ENCODE measurements at places on chromosomes 7 and 10.

DNA sequence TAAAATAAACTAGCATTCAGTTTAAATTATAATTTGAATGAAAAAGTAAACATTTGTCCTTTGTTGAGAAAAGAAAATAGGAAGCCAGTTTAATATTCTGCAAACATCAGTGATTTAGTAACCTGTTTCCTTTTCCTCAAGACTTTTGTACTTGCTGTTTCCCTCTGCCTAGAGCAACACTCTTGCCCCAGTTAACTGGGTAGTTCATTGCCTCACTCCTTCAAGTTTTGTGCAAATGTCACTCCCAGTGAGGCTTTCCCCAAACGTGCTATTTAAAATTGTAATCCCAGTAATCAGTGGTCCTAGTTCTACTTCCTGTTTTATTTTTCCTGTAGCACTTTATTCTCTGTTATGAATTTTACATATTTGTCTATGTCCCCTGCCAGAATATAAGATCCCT is 23.8 kb downstream of the DLD start:
- no peak for DNase-seq

DNA sequence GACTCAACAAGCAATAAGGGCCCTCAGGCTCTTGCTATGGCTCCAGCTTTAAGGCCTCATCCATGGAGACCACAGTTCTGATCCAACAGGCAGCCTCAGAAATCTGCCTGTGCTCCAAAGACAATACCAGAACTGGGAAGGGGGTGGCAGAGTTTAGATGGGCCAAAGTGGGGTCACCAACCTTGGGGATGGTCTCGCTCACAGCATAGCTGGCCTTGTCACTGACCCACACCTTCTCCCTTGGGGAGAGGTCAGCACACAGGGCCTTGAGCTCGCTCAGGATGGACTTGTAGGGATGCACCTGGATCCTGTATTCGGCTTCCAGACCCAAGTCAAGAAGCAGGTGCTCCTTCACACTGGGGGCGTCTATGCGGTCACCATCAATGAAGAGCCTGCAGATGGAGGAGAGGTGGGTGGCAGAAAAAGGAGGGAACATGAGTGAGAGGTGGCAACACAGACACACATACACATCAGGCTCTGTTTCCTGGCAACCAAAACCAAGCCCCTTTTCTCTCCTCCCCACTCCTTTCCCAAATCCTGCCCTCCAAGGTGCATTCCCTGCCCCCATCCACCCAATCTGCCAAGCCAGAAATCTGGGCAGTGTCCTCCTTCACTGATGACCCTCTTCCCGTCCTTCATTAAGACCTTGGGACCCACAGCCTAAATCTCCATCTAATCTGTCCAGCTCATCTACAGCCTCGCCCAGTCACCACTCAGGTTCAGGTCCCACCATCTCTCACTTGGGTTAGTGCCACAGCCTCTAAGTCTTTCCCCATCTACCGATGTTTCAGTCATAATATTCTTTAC is 40.9 kb downstream of the XPNPEP1 start:
- DNase-seq: no peak

- no peak for DNase-seq
These were observed 241.0 kb upstream of the PRSS1 start for GRCh38 chr7:142508251-142508650.

DNA sequence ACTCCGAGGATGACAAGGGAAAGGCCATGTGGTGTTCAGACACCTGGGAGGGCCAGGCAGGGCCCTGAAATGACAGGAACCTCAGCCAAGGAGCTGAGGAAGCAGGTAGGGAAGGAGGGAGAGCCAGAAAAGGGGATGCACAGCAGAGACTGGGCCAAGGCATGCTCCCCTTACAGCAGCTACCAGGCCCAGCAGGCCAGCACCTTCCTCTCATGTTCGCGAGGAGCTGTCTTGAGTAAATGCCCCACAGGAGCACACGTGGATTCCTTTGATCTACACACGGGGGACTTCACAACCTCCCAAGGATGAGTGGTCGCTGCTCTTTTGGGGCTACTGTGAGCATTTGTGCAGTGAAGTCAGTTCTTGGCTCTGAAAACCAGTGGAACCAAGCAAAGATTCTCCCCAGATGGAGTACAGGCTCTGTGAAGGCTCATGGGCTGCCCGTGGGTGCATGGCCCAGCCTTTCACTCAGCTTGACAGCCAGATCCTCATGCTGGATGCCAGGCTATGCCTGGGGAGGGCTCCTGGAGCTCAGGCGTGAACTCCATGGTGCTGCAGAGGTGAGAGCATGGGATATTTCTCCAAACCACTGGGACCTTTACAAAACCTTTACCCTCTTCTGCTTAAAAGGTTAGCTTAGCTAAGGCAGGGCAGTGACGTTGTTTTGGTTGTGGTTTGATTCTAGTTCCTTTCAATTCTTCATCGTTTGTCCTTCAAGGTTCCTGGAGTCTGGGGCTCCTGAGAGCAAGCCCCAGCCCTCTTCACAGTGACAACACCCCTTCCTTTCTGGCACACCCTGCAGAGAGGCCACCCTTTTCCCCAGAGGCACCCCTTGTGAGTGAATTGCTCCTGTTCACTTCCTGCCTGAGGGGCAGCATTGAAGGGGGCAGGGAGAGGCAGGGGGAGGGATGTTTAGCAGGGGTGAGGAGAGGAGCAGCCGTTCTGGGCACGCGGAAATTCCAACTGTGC is 74.2 kb upstream of the ZPBP start:
- no peak for DNase-seq

- DNase-seq: no peak
These were observed 10.0 kb downstream of the HKDC1 start for GRCh38 chr10:69230128-69230527.

DNA sequence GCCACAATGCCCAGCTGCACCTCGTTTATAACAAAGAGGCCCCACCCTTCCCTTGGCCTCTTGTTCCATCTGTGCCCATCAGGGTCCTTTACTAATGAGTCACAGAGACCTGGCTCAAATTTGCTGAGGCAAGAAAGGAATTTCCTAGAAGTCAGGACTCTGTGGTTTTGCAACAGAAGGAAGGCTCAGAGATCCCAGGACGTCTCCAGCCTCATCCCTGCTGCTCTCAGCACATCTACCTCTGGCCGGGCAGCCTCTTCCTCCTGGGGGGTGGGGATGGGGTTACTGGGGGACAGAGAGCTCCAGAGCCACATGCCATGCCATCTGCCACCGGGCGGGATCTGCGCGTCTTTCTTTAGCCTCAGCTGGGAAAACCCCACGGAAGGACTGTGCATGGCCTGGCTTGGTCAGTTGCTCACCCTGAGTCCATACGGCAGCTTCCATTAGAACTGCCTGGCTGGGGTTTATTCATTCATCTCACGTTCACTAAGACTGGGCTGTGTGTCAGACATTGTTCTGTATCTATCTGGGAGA is 41.9 kb upstream of the PSMG3 start:
- DNase-seq: peak; percentile 64

- DNase-seq: no peak
These were observed 1.9 kb downstream of the FOXK1 start for GRCh38 chr7:4683884-4684565.

DNA sequence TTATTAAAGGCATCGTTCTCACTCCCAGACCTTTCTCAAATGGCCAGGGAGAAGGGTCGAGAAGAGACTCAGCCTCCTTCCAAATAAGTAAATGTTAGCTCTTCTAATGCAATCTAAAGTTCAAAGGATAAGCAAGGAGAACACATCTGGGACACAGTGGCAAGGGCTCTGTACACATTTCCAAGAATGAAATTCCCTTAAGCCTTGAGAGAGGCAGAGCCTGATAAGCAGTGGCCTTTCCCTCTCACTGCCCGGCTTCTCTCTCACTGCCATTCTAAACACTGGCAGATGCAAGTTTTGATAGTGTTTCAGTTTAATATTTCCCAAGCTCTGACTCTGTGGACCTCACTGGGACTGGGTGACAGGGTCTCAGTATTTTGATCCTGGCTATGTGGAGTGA is 35.1 kb upstream of the EXOC4 start:
- no peak for DNase-seq

Measured in astrocyte of the cerebellum (primary cell).